Pancreas (tissue), 10 donors: ENCODE measurements at places on chromosomes 2 and 18. TPM values are rescaled to one million over a fixed set of nuclear protein-coding genes. Genes with fewer than 3 reads are reported as not detected.

The OR6B2 gene
- total RNA-seq, result not detected

The LAMA1 gene
- total RNA-seq, result 0.39 TPM

The MOGAT1 gene
- total RNA-seq, result 0.17 TPM

The COL4A3 gene
- 3.2 TPM for total RNA-seq

The SNRNP27 gene
- total RNA-seq, result 18.5 TPM

The SCN3A gene
- 0.08 TPM for total RNA-seq

The SOCS6 gene
- total RNA-seq, result 18.8 TPM

The TMEM247 gene
- total RNA-seq, result not detected

The CHN1 gene
- 1.3 TPM for total RNA-seq

The LCT gene
- total RNA-seq, result not detected

The UGT1A8 gene
- not detected for total RNA-seq

The CCDC148 gene
- 1.5 TPM for total RNA-seq

The MC5R gene
- total RNA-seq, result not detected

The CENPO gene
- 2.5 TPM for total RNA-seq

The CNGA3 gene
- 0.09 TPM for total RNA-seq

- DNase-seq, result no peak
Measured at GRCh38 chr18:61676773-61677434, 215.9 kb downstream of the RNF152 start.

DNA sequence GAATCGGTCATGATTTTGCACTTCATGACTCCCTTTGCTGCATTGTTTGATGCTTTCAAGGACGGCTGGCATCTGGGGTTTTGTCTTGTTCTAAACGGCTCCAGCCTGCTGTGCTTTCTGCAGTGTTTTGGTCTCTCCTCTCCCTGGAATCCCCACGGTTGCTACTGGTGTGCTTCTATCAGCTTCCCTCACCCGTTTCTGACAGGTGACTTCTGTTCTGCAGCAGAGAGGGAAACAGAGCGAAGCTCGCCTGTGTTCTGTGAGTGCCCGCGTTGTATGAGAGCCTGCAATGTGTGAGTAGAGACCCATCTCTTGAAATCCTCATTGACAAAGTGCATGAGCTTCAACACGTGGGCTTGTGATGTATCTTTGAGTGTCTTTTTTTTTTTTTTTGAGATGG is 102.8 kb downstream of the DCDC2C start:
- no peak for DNase-seq

- DNase-seq, result no peak
Measured at GRCh38 chr2:11798701-11799435, 52.4 kb downstream of the LPIN1 start.

GRCh38 chr2:230706053-230706521 is 6.6 kb upstream of the CAB39 start:
- DNase-seq, result no peak

DNA sequence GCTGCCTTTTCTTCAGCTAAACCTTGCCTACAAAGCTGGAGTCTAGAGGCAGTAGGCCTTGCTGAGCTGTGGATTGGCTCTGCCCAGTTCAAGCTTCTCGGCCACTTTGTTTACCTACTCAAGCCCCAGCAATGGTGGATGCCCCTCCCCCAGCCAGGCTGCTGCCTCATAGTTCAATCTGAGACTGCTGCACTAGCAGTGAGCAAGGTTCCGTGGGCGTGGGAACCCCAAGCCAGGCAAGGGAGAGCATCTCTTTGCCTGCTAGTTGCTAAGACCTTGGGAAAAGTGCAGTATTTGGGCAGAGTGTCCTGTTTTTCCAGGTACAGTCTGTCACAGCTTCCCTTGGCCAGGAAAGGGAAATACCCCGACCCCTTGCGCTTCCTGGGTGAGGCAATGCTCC is 68.9 kb downstream of the VAPA start:
- no peak for DNase-seq

DNA sequence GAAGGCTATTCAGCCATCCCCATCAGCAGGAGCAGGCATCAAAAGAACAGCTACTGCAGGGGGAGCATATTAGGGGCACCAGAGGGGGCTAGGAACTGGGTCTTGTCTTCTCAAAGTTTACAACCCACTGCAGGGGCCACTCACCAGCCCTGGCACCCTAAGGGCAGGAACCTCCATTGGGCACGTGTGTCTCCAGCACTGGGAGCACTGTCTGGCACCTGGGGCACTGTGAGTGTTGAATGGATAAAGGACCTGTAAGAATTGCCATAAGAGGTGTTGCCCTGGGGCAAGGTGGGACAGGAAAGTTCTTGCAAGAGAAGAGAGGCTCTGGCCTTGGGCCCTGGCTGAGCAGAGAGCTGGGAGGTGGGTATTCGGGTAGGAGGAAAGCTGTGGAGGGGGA is 1.4 kb upstream of the STEAP3 start:
- DNase-seq, result no peak

- DNase-seq, result no peak
Measured at GRCh38 chr2:208990716-208991115, 433.1 kb upstream of the MAP2 start.

GRCh38 chr2:231674587-231675338 is 33.6 kb upstream of the PTMA start:
- no peak for DNase-seq

GRCh38 chr18:12580630-12581342 is 77.1 kb downstream of the SPIRE1 start:
- no peak for DNase-seq

GRCh38 chr2:144796936-144797335 is 277.0 kb upstream of the ZEB2 start:
- DNase-seq, result no peak

DNA sequence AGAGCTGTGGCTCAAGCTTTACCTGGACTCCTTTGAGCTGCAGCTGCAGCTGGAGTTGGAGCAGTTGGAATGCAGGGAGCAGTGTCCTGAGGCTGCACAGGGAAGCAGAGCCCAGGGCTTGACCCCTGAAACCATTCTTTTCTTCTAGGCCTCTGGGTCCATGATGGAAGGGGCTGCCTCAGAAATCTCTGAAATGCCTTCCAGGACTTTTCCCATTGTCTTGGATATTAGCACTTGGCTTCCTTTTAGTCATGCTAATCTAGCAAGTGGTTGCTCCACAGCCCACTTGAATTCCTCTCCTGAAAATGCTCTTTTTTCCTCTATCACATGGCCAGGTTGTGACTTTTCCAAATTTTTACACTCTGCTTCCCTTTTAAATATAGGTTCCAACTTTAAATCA is 108.6 kb upstream of the RNF152 start:
- DNase-seq, result no peak

- peak; percentile 17 for DNase-seq
Measured at GRCh38 chr2:58045580-58046334, 849 bp upstream of the VRK2 start.

GRCh38 chr2:128625963-128626759 is 307.5 kb upstream of the HS6ST1 start:
- DNase-seq, result no peak

DNA sequence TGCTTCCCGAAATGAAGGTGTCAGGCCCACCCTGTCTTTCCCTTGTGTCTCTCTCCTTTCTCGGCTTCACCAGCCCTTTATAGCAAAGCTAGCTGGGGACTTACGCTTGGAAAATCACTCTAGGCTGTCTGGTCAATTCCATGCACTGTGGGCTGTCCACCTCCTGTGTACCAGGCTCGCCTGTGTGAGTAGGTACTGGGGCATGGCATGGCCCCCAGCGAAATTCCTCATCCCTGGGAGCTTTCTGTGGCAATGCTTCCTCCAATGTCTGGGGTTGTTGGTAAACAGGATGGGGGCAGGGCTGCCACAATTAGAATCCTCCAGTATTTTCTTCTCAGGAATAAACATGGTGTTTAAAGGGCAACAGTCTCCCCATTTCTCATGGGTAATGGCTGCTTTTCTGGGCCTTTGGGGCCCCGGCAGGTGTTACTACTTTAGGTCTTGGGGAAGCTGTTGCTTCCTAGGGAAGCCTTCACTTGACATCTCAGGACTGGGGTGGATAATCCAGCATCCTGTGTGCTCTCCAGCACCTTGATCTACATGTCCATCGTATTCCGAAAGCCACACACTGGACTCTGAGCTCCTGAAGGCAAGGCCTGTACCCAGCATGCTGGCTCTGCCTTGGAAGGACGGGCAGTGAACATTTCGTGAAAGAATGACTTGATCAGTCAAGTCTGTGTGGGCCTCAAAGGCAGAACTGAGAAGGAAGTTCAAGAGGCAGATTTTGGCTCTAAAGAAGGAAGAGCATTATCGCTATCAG is 21.1 kb downstream of the RHOB start:
- DNase-seq, result no peak

DNA sequence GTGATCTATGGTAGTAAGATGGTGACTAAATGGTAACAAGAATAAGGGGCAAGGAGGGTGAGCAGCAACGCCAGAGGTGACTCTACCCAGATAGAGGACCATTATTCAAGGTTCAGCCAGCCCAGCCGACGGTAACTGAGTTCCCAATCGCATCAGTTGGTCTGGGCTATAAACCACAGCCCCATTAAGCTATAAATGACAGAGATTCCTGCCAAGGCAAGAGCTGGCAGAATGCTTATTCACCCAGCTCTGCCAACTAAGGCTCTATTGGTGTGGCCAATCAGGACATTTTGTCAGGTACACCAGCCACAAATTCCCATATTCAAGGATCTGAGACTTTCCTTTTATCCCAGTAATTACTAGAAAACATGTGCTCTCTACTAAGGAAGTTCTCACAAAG is 3.6 kb downstream of the CHN1 start:
- DNase-seq, result no peak

GRCh38 chr2:144190908-144191605 is 328.9 kb downstream of the ZEB2 start:
- DNase-seq, result no peak

GRCh38 chr2:25473131-25473530 is 131.4 kb upstream of the DNMT3A start:
- DNase-seq, result no peak

GRCh38 chr18:75269124-75269680 is 58.6 kb downstream of the TSHZ1 start:
- no peak for DNase-seq

GRCh38 chr18:53790786-53791185 is 433.7 kb downstream of the MBD2 start:
- DNase-seq, result no peak

DNA sequence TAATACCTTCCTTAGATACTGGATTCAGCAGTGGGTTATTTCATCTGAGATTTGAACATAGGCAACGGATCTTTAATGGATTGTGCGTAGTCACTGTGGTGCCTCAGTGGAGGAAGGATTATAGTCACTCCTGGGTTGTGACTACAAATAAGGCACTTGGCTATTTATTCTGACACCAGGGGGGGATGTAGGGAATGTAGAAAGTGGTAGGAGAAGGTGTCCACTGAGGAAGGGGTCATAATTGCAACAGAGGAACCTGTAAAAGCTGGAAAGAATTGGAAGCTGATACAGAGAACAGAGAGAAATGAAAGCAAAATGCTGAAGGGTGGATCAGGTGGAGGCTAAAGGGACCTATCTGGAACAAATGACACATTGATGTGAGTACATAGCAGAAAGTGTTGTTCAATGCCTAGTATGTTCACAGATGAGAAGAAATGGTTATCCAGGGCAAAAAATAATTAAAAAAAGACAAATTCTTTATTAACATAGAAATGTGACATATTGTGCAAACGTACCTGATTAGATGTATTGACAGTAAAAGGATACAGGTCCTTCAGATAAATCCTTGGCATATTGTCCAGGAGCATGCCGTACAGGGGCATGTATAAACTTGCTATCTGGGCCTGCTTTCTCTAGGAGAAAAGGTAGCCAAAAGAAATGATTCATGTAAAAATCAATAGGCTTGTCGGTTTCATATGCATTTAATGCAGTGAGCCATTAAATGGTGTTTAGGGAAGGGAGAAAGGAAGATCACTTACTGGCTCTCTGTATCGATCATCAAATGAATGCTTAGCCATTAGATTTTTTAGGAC is 91.2 kb upstream of the CCDC195 start:
- no peak for DNase-seq

GRCh38 chr2:232249096-232249495 is 129.5 kb upstream of the ALPP start:
- no peak for DNase-seq

GRCh38 chr2:140338795-140339194 is 1558.6 kb upstream of the NXPH2 start:
- no peak for DNase-seq

DNA sequence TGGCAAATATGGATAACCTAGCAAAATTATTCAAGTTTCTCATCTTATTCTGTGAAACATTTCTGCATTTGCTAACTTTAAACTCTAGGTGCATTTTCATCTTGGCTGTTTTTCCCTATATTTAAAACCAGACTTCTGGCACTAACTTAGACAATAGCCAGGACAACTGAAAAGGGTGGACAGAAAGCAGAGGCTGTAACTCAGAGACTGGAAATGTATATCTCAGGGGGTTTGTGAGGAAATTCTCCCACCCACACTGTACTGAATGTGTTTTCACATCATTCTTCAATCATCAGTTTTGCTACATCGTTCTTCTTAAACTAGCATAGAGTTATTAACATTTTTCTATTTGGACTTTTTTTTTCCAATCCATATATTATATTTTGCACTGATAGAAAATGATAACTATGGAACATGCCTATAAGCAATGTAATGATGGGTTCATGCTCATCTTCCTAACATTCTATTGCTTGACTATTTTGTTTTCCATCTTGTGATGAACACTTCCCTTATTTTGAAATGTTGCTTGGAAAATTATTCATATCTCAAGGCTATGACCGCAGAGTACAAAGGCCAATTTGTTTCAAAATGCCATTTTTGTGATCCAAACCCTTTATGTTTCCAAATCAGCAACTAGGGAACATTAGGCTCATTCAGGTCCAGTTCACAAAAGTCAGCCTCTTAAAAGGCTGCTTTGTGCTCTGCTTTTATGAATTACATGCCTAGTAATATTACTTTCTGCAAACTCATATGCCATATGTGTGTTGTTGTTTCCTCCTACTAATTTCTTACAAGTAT is 125.8 kb upstream of the CDH19 start:
- DNase-seq, result no peak

- no peak for DNase-seq
Measured at GRCh38 chr2:152400607-152401214, 65.7 kb downstream of the FMNL2 start.

- DNase-seq, result peak; percentile 68
Measured at GRCh38 chr18:75915941-75916623, 488.6 kb upstream of the SMIM21 start.

GRCh38 chr2:228115-228514 is 35.7 kb downstream of the SH3YL1 start:
- DNase-seq, result no peak

DNA sequence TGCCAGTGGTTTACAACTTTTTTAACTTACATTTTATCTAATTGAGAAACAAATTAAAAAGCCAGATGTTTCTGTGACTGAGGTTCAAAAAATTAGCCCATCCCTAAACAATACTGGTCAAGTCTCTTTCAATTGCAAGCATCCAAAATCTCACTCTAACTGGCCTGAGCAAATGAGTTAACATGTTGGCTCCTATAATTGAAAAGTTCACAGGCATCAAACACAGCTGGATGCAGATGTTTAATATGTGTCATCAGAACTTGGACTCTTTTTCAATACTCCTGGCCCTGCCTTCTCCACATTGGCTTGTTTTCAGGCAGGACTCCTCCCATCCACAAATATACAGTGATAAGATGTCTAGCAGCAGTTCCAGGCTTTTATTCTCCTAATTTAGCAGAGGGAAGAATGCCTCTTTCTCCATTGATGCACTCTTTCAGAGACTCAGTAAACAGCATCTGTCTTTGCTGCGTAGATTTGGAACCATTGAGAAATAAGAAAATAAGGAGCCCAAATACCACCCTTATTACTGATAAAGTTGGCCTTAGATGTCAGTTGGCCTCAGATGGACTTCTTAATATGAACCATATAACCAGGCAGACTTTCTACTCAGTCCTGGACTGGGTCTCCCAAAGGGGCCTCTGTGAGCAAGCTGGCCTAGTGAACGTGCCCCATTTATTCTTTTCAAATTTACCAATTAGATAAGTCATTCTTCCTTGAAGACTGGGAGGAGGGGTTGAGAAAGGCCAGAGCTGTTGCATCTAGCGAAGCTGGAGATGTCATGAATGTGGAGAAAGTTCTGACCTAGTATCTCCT is 30.4 kb upstream of the FN1 start:
- no peak for DNase-seq
